ENCODE measurements at places on chromosomes 5 and 9. TPM values are rescaled to one million over a fixed set of nuclear protein-coding genes. Genes with fewer than 3 reads are reported as not detected.

CATSPER3 gene
- not detected for total RNA-seq

PITX1 gene
- total RNA-seq: 49.8 TPM

SHOC1 gene
- not detected for total RNA-seq

ESM1 gene
- not detected for total RNA-seq

FBXO4 gene
- total RNA-seq: 7.5 TPM

WNT8A gene
- not detected for total RNA-seq

GNAQ gene
- 6.7 TPM for total RNA-seq

GAS1 gene
- 0.21 TPM for total RNA-seq

CDK5RAP2 gene
- 22.2 TPM for total RNA-seq

LHX3 gene
- total RNA-seq: not detected

OLFM1 gene
- total RNA-seq: not detected

SLC46A2 gene
- not detected for total RNA-seq

SH3PXD2B gene
- total RNA-seq: 1.9 TPM

PPP1R26 gene
- total RNA-seq: 41.0 TPM

SAXO1 gene
- total RNA-seq: not detected

LCP2 gene
- not detected for total RNA-seq

DAPK1 gene
- 39.0 TPM for total RNA-seq

SLC36A2 gene
- not detected for total RNA-seq

TEX48 gene
- not detected for total RNA-seq

FCN1 gene
- not detected for total RNA-seq

NMUR2 gene
- total RNA-seq: 20.6 TPM

PCDHGB4 gene
- total RNA-seq: not detected

SIMC1 gene
- total RNA-seq: 13.1 TPM

FBP2 gene
- not detected for total RNA-seq

GABRA1 gene
- not detected for total RNA-seq

FABP6 gene
- 2.9 TPM for total RNA-seq

TMEM232 gene
- 0.94 TPM for total RNA-seq

RECK gene
- not detected for total RNA-seq

FBLL1 gene
- not detected for total RNA-seq

SNCAIP gene
- not detected for total RNA-seq

LCN15 gene
- not detected for total RNA-seq

OR1J2 gene
- total RNA-seq: not detected

MAP3K1 gene
- total RNA-seq: 18.4 TPM

POLR3G gene
- total RNA-seq: 3.7 TPM

BRD9 gene
- 111 TPM for total RNA-seq

MARCHF3 gene
- 32.5 TPM for total RNA-seq

CHSY3 gene
- total RNA-seq: not detected

ANGPTL2 gene
- total RNA-seq: 0.29 TPM

CEL gene
- total RNA-seq: 0.58 TPM

LECT2 gene
- not detected for total RNA-seq

ADCY2 gene
- not detected for total RNA-seq

MARVELD2 gene
- total RNA-seq: 21.8 TPM

FGFR4 gene
- 145 TPM for total RNA-seq

WNK2 gene
- total RNA-seq: 28.6 TPM

TPRN gene
- 63.1 TPM for total RNA-seq

TLR4 gene
- total RNA-seq: 4.3 TPM

CLIC3 gene
- total RNA-seq: 17.0 TPM

C1QTNF2 gene
- total RNA-seq: 0.18 TPM
